ENCODE measurements at places on chromosomes 13 and 19.

DNA sequence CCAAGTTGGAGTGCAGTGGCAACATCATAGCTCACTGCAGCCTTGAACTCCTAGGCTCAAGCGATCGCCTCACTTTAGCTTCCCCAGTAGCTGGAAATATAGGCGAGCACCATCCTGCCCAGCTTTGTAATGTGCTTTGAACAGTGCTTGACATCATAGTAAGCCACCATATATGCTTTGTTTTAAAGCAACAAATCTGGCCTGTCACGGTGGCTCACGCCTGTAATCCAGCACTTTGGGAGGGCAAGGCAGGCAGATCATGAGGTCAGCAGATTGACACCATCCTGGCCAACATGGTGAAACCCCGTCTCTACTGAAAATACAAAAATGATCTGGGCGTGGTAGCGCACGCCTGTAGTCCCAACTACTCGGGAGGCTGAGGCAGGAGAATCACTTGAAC lies 1.8 kb upstream of the SLC7A1 start:
- no peak for DNase-seq

DNA sequence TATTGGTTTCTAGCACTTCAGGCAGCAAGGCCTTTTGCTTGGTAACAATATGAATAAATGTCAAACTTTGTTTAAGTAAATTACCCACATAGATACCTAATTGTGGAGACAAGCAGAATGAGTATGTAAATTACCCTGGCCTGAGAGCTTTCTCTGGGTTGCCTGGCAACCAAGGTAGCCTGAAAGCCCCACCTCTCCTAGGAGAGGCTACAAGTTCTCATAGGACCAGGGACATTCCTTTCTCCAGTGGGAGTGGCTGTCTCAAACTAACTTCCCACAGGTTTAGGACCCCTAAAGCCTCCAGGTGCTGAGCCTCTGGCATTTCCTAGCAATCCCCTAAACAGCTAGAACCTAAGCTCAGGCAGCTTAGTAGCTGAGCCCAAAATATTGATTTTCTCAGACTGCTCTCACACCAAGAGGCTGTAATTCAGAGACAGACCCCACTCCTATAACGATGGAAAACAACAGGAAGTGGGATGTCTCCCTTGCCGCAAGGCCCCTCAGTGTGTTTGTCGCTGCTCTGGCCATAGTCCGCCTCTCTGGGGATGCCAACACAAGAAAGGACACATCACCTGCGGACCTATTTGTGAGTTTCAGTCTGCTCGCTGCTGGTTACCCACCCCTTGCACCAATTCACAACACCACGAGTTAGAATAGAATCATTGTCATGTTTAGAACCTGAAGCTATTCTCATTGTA lies 207.3 kb downstream of the DLEU7 start:
- no peak for DNase-seq

DNA sequence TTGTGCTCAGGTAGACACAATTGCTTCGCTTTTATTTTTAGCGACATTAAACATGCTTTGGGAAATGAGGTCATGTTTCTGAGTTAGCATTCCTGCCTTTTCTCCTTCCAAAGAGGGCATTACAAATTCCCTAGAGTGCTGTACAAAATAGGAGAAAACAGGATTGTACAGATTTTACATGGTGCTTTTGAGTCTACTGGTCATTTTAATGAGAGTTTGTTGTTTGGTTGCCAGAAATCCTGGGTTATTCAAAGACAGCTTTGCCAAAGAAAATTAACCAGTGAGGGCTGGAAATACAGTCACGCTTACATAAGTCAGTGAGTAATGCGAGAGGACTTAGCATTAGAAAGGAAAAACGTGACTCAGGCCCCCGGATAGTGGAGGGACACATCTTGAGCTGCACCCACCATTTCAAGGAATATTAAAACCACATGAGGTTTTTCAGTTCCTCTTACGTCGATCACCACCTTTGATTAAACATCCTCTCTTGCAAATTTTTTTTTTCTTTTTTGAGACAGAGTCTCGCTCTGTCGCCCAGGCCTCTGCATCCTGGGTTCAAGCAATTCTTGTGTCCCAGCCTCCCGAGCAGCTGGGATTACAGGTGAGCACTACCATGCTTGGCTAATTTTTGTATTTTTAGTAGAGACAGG lies 55.4 kb downstream of the SACS start:
- peak; percentile 56 for DNase-seq

DNA sequence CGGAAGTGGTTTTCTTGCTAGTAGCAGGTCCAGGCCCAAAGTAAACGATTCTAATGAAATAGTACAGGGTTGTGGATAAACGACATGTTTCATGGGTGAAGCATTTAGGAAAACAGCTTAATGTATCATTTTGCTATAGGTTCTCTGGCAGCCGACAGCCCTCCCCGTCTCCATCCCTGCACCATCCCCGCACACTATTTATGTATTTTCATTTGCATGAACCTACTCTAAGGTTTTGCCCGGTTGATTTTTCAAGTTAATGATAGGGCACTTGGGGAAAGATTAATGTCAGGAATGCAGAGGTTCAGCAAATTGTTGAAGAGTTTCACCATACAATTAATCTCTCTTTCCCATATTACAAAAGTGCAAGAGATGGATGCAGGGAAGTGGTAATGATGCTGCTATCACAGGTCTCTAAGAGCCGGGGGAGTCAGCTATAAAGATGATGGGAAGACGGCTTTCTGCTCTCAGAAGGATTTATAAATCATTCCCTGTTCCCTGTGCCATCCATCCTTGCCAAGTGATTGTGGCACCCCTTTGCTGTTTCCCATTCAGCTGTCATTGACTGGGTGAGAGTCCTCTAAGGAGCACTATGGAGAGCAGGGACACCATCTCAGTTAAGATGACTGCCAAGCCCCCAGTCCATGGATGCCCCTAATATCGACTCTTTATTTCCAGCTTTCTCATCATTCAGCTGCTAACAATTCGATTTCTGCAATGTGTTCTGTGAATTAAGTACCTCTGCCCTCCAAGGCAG lies 186.3 kb downstream of the IRS2 start:
- DNase-seq = no peak

GRCh38 chr13:96091164-96092117 lies 1.5 kb downstream of the HS6ST3 start:
- no peak for DNase-seq

- peak; percentile 83 for DNase-seq
Measured at GRCh38 chr19:31214086-31214485, 135.2 kb downstream of the TSHZ3 start.

GRCh38 chr13:97933776-97934175 lies 19.7 kb upstream of the IPO5 start:
- DNase-seq = no peak

DNA sequence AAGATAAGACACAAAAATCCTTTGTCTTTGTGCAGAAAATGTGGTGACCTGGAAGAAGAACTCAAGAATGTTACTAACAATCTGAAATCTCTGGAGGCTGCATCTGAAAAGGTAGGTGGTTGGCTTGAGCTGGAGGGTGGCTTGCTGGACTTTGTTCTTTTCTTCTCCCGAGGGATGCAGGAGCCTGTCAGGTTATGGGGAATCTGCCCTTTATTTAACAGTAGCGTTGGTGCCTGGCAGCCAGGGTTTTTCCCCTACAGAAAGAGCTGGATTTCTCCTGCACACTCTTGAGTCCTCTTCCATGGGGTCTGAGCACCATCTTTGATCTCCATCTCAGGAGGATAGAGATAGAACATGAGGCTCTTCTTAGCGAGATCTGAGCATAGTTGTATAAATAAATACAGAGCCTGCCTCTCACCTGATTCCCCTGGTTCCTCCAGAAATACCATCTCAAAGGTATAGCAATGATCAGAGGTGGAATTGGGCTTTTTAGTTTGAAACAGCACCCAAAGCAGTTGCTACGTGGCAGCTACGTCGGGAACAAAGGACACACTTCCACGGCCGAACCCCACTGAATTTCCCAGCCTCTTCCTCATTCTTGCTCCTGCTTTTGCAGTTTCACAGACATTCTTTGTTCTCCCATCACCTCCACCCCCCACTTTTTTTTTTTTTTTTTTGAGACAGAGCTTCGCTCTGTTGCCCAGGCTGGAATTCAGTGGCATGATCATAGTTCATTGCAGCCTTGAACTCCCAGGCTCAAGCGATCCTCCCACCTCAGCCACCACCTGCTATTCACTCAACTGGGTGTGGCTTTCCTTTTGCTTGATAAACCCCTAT lies 12.9 kb downstream of the TPM4 start:
- DNase-seq = no peak

- no peak for DNase-seq
Measured at GRCh38 chr13:24112791-24113190, 47.7 kb upstream of the SPATA13 start.

DNA sequence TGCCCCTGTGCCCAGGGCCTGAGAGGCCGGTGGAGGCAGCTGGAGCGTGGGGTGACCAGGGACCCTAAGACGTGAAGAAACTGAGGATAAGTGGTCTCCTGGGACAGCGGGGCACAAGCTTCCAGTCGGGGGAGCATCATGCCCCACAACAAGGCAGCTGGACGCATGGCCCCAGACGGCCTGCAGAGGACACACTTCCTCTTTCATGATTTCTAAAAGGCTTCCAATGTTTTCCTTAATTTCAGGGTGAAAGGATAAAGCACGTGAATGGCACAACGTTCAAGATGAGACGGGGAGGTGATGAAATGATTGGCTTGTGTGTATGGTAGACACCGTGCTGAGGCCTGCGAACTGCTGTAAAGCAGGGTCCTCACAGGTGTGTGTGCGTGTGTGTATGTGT lies 20.2 kb upstream of the MYDGF start:
- no peak for DNase-seq

DNA sequence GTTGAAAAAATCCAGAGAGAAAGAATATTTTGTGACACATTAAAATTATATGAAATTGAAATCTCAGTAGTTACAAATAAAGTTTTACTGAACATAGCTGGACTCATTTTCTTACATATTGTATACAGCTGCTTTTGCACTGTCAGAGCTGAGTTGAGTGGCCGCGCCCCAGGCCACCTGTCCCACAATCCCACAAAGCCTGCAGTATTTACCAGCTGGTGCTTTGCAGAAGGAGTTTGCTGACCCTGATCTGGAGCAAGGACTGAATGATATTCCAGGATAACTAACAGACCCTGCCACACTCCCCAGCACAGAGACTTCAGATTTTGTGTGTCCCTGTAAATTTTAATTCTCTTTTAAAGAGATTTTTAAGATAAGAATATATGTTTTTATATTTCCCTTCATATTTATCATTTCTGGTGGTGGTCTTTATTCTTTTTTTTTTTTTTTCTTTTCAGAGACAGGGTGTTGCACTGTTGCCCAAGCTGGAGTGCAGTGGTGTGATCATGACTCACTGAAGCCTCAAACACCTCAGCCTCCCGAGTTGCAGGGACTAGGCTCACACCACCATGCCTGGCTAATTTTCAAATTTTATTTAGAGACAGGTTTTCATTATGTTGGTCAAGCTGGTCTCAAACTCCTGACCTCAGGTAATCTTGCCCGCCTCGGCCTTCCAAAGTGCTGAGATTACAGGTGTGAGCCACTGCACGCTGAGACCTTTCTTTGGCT lies 48.5 kb downstream of the TDRD12 start:
- DNase-seq = no peak

DNA sequence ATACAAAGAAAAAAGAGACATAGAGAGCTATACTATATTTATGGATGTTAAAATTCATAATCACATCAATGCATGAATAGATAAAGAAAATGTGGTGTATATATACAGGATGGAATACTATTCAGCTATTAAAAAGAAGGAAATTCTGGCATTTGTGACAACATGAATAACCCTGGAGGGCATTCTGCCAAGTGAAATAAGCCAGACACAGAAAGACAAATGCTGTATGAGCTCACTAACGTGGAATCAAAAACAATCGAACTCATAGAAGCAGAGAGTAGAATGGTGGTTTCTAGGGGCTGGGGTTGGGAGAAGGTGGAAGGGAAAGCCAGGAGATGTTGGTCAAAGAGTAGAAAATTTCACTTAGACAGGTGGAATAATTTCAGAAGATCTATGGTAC lies 24.0 kb downstream of the UTP14C start:
- DNase-seq = no peak

DNA sequence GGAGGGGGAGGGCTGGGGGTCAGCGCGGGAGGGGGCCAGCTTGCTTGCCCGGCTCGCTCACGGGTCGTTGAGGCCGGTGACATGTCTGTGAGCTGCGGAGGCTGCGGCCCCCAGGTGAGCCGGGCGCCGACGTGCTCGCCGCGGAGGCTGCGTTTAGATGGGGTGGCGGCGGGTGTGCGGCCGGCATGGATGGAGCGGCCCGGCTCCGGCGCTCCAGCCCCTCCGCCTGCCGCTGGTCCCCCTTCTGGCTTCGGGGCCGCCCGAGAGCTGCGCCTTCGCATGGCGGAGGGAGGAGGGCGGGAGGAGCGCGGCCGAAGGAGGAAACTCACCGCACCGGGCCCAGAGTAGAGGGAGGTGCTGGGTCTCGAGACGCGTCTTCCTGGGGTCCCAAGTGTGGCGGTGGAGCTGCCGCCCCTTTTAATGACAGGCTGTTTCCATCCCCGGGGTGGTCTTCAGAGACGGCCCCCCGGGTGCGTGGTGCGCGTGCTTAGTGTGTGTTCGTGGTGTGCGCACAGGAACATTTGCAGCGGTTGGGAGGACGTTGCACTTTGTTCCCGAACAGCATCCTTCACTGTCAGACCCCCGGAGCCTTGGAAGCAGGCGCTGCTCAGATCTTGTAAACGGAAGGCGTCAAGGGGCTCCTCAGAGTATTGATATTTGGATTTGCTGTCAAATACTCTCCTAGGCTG lies at the start of gene AKAP11:
Gene AKAP11 (plus strand): TSS at position 38 of the 689 bp plus-strand sequence. CDS start 14,197 bp downstream, outside the sequence.
- peak; percentile 4 for DNase-seq

- no peak for DNase-seq
Measured at GRCh38 chr13:90868321-90868920, 479.1 kb upstream of the MIR17HG start.

- no peak for DNase-seq
Measured at GRCh38 chr19:29831041-29831548, 19.3 kb downstream of the CCNE1 start.

DNA sequence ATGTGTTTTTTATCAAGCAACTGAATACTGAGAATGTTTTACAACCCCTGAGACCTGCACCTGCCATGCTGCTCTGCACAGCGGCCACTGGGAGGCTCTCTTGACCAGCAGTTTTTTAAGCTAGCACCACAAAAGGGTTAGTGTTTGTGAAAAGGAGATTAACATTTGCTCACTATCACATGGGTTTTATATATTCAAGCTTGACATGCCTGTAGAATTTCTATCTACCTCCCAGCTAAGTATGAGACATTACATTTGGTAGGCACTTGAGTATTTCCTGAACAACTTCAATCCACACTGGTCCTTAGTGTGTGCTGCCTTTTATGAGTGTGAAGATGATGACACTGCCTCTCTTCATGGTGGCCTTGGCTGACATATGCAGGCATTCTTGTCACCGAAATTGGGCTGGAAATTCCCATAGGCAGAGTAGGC lies 1238.9 kb downstream of the UQCRFS1 start:
- no peak for DNase-seq

GRCh38 chr13:72864142-72865011 lies 82.4 kb downstream of the PIBF1 start:
- DNase-seq = no peak

- no peak for DNase-seq
Measured at GRCh38 chr13:20405691-20406090, 120.0 kb downstream of the CRYL1 start.

- no peak for DNase-seq
Measured at GRCh38 chr13:97278435-97279411, 56.6 kb downstream of the MBNL2 start.

GRCh38 chr19:6056282-6056741 lies 54.0 kb downstream of the RFX2 start:
- DNase-seq = no peak

- DNase-seq = no peak
Measured at GRCh38 chr13:75986818-75987217, 350.7 kb downstream of the LMO7 start.

GRCh38 chr19:53540091-53540490 lies 2.1 kb downstream of the ZNF331 start:
- DNase-seq = no peak

GRCh38 chr19:43596842-43597461 lies 557 bp downstream of the ZNF576 start:
- DNase-seq = no peak

All from SIG-M5 (cell line).